ENCODE measurements at places on chromosomes 11 and 22.

DNA sequence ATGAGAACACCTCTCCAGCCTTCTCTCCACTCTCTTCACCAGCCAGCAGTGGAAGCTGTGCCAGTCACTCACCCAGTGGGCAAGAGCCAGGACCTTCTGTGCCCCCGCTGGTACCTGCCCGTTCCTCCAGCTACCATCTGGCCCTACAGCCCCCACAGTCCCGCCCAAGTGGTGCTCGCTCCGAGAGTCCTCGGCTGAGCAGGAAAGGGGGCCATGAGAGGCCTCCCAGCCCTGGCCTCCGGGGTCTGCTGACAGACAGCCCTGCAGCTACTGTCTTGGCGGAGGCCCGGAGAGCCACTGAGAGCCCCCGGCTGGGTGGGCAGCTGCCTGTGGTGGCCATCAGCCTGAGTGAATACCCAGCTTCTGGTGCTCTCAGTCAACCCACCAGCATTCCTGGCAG, 20.2 kb downstream of the PHLDB1 start:
- no peak for DNase-seq

- no peak for DNase-seq
Observed at GRCh38 chr11:12132790-12133145, 22.4 kb downstream of the MICAL2 start.

DNA sequence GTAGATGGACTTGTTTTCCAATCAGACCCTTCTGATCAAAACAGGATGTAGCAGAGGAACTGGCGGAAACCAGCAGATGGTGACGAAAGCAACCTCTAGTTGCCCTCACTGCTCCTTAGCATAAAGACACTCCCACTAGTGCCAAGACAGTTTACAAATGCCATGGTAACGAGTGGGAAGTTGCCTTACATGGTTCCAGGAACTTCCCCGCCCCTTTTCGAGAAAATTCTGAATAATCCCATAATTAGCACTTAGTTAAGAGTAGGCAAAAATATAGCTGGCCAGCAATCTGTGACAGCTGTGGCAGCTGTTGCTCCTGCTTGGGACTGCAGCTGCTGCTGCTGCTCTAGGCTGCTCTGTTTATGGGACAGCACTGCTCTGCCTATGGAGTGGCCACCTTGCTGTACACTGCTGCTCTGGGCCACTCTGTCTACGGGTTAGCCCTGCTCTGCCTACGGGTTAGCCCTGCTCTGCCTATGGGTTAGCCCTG, 33.4 kb upstream of the SORL1 start:
- DNase-seq = no peak

DNA sequence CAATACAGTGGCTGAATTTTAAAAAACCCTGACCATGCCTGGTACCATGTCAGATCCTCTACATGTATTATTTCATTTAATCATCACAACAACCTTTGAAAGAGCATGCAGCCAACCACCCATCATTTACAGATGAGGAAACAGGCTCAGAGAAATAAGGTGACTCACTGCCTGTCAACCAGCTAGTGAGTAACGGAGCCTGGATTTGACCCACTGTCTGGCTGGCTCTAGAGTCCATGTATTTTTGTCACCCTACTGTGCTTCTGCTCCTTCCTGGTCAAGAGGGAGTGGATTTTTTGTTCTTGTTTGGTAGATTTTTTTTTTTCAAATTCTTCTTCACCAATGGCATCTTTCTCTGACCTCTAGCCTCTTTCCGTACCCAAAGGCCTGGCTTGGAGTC, 77.4 kb downstream of the CWC15 start:
- peak; percentile 47 for DNase-seq

DNA sequence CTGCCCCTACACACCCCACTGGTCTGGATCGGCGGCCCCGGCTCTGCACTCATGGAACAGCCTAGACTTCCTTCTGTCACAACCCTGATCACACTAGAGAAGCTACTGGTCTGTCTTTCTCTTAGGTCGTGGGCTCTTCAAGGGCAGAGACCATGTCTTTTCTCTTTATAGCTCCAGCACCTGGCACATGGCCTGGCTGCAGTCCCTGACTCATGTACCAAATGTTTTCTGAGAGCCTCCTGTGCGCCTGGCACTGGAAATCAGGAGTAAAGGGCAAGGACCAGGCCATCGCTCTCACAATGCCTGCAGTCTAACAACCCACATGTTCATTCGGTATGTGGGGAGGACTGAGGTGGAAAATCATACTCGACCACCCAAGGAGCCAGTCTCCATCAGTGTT, 7.5 kb downstream of the ASCC2 start:
- no peak for DNase-seq

- DNase-seq = no peak
Observed at GRCh38 chr11:83709434-83709833, 423.3 kb upstream of the CCDC90B start.

- no peak for DNase-seq
Observed at GRCh38 chr11:14042686-14043465, 80.4 kb downstream of the SPON1 start.

DNA sequence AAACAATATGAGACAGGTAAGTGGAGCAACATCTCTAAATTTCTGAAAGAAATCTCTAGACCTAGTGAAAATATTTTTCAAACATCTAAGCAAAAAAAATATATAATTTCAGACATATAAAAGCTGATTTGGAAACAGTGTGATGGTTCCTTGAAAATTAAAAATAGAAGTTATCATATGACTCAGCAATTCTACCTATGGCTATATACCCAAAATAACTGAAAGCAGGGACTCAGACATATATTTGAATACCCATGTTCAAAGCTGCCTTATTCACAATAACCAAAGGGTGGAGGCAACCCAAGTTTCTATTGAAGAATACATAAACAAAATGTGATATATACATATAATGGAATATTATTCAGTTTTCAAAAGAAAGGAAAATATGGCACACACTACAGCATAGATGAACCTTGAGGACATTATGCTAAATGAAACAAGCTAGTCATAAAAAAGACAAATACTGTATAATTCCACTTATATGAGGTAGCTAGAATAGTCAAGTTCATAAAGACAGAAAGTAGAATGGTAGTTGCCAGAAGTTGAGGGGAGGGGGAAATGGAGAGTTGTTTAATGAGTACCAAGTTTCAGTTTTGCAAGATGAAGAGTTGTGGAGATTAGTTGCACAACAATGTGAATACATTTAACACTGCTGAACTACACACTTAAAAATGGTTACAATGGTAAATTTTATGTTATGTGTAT, 300.4 kb downstream of the TTC28 start:
- DNase-seq = no peak

- DNase-seq = no peak
Observed at GRCh38 chr11:109510316-109510715, 88.3 kb downstream of the C11orf87 start.

DNA sequence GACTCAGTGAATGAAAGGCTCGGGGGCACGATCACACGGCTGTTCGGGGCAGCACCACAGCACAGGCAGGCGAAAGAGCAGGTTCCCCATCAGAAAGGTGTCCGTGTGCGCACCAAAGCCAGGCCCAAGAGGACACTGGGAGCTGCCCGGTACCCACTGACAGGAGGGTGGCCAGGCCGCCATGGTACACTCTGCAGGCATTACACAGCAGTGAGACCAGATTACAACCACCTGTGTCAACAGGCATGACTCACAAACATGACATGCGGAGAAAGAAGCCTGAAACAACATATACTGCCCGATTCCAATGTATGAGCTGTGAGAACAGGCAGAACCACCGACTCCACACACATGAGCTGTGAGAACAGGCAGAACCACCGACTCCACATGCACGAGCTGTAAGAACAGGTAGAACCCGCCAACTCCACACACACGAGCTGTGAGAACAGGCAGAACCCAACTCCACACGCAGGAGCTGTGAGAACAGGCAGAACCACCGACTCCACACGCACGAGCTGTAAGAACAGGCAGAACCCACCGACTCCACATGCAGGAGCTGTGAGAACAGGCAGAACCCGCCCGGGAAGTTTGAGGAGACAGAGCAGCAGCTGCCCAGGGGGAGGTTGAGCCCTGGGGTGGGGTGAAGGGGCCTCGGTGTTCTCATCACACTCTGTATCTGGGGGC, 32.6 kb downstream of the KIAA0930 start:
- DNase-seq = peak; percentile 76

- no peak for DNase-seq
Observed at GRCh38 chr11:79482800-79483199, 42.0 kb upstream of the TENM4 start.

DNA sequence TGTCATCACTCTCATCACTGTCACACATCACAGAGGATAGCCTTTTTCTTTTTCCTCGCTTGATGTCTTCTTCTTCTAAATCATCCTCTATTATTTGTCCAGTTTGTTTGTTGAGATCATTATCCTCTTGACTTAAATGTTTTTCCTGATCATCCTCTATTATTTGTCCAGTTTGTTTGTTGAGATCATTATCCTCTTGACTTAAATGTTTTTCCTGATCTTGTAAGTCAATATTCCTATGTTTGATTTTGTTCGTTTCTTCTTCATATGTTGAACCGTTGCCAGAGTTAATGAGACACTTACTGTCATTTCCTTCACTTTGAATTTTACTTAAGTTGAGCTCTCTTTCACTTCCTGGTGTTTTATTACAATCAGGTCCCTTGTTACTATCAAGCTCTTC, 5.6 kb downstream of the CCDC82 start:
- DNase-seq = no peak

- DNase-seq = no peak
Observed at GRCh38 chr11:131025421-131026125, 109.3 kb upstream of the SNX19 start.

DNA sequence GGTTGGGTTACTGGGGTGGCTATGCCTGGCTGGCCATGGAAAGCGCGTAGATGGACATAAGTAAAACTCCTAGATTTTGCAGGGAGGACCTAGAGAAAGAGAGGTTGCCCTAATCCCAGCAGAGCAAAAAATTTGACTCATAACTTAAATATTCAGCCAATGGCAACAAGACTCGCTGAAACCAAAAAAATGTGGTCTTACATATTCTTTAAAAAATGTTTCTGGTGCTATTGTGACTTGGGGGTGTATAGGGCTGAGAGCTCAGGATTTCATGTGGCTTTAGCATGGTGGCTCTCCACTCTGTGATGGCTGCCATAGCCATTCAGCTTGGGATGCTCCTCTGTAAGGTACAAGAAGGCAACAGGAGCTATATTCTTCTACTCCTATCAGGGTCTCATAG, 27.2 kb upstream of the PDGFD start:
- peak; percentile 26 for DNase-seq

- no peak for DNase-seq
Observed at GRCh38 chr11:21485006-21485405, 707.9 kb upstream of the ANO5 start.

- no peak for DNase-seq
Observed at GRCh38 chr11:62933285-62933684, 12.1 kb upstream of the CHRM1 start.

- peak; percentile 40 for DNase-seq
Observed at GRCh38 chr11:47348859-47349258, 3.6 kb downstream of the MYBPC3 start.

GRCh38 chr11:62757846-62758788, 3.3 kb upstream of the POLR2G start:
- DNase-seq = no peak

DNA sequence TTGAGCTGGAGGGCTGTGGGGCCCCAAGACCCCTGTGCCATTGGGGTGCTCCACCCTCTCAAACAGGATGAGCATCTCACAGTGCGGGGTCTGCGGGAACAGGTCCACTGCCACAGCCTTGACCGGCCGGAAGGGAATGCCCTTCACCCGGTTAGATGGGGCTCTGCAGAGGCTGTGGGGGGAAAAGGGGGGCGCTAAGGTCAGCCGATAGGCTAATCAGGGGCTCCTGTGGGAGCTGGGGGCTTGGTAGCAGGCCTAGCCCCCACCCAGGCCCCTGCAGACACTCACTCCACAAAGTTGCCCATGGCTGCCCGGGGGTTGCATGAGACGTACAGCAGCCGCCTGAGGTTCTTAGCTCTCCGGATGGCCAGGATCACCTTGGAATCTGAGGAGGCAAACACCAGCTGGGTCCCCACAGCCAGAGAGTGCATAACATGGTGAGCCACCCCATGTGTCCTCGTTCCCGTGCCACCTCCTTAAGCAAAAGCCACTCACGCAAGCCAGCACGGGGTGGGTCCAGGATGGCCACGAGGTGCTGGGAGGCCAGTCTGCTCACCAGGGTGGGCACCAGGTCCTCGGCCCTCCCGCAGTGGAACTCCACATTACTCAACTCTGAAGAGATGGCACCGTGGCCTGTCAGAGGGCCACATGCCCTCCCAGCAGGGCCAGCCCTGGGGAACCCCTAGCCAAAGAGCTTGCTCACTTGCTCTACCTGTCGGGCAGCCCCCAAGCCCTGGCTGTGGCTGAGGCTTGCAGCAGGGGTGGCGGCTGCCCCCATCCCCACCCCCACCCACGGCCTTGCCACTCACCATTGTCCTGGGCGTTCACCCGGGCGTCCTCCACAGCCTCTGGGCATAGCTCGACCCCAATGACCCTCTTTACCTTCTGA, 3.0 kb upstream of the RANBP1 start:
- no peak for DNase-seq

GRCh38 chr22:43136255-43136654, 6.9 kb downstream of the MCAT start:
- DNase-seq = peak; percentile 32

GRCh38 chr11:8973121-8973520, 8.9 kb upstream of the TMEM9B start:
- no peak for DNase-seq

DNA sequence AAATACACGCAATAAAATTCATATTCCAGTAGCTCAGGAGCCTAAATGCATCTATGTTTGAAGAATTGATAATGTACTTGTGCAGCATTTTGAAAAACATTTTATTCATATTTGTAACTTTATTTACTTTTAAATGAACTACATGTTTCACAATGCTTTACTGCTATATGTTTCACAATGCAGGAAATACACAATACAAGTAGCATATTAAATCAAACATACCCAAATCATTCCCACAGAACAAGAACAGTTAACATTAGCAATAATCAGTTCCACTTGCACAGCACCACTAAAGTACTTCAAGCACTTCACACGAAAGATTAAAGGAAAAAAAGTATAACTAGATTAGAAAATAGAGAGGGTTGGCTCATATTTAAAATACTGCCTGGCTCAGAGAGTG, 343.6 kb upstream of the CCDC90B start:
- DNase-seq = no peak

- no peak for DNase-seq
Observed at GRCh38 chr11:131191606-131192005, 178.8 kb upstream of the NTM start.
